Glomerular endothelial cell (primary cell): ENCODE measurements at places on chromosomes 5 and 9. TPM values are rescaled to one million over a fixed set of nuclear protein-coding genes. Genes with fewer than 3 reads are reported as not detected.

GRIN1 gene
- total RNA-seq, result not detected in 2 replicates

GRCh38 chr9:21923694-21924093 is 70.5 kb downstream of the CDKN2A start:
- no peak for DNase-seq

- DNase-seq, result no peak
Observed at GRCh38 chr9:36142510-36143244, 6.1 kb downstream of the GLIPR2 start.

- DNase-seq, result no peak
Observed at GRCh38 chr9:135526089-135526729, 5.0 kb downstream of the LCN1 start.

- DNase-seq, result no peak
Observed at GRCh38 chr9:93092251-93092991, 3.6 kb upstream of the CARD19 start.

DNA sequence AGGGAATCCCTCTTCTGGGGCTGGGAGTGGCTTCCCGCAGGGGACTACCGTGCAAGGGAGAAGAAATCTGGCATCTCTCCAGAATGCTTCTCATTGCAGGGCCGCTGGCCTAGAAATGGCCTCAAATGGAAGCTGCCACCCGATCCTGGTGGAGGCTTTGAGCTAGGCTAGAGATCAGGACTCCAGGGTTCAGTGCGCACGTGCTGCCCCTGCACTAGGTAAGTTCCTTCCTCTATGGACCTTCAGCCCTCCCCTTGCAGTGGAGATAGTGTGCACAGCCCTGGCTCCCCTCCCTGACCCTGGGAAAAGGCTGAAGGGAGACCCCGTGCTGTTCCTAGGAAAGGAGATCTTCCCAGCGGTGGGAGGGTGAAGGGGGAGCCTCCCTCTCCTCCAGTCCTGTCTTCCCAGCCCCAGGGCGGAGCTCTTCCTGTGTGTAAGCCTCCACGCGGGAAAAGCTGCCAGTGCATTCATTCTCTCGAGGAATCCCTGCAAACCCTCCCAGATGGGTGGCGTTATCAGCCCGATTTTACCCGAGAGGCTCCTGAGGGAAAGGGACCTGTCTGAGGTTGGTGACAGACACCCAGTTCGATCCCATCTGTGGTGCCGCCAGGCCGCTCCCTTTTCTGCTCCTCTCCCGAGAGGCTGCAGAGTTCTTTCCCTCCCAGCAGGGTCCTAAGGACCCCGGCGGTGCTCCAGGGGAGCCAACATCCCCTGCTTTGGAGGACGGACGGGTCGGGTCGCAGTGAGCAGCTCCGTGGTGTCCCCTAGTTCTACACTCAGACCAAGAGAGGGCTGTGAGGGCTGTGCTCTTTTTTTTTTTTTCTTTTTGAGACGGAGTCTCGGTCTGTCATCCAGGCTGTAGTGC is 1.4 kb upstream of the CERCAM start:
- DNase-seq, result no peak

GRCh38 chr5:172886974-172887501 is 53.0 kb downstream of the ERGIC1 start:
- DNase-seq, result no peak

- DNase-seq, result no peak
Observed at GRCh38 chr9:26888271-26888670, 4.3 kb downstream of the CAAP1 start.

GRCh38 chr5:125199373-125199772 is 452.9 kb upstream of the ZNF608 start:
- no peak for DNase-seq

DNA sequence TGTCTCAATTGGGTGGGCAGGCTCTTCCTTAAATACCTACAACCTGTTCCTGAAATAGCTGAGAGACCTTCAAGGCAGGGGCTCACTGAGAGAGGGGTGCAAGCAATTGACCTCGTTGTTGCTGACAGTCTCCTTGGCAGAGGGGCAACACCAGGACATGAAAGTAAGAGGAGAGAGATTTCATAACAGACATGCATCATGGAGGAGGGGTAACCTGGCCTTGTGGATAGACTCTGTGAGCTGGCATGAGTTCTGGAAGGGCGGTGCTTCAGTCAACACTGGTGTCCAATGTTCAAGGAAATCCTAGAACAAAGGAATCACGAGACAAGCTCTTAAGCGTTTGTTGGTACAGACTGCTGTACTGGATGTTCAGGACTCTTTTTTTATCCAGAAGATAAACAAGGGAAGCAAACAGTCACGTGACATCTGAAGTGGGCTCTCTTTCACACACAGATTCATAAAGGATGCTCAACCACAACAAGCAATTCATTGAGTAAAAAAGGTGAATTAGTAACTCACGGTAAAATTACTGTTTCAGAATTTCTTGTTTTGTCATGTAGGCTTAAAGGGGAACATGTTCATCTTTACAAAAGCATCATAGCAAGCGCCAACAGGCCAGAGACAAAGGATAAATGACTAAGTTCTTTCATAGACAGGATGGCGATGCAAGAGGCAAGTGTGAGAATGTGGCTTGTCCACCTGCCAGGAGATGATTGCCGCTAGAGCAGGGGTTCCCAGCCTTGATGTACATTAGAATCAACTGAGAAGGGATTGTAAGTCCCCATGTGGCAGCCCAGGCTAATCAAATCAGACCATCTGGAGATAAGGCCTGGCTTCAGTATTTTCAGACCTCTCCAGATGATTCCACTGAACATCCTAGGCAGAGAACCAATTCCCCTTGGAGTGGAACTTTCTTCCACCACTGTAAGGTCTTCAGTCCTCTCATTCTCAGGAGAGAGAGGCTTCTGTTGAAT is 20.7 kb downstream of the ANKRA2 start:
- DNase-seq, result peak; percentile 80

GADD45G gene
- 0.35 and 0.97 TPM in 2 replicates for total RNA-seq

DNA sequence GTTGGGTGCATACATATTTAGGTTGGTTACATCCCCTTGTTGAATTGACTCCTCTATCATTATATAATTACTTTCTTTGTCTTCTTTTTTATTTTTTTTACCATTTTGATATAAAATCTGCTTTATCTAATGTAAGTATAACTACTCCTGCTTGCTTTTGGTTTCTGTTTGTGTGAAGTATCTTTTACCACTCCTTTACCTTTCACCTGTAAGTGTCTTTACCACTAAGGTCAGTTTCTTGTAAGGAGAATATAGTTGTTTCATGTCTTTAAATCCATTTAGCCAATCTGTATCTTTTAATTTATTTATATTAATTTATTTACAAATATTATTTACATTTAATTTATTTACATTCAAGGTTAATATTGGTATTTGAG is 33.0 kb downstream of the INSL4 start:
- DNase-seq, result no peak

SET gene
- 227 and 258 TPM in 2 replicates for total RNA-seq

ANKRD34B gene
- total RNA-seq, result 0.05 and 0.06 TPM in 2 replicates

- DNase-seq, result no peak
Observed at GRCh38 chr9:108396193-108396592, 459.6 kb downstream of the ACTL7B start.

SOHLH1 gene
- 0.39 TPM in 1 of 2 replicates, not detected in the other for total RNA-seq

DNA sequence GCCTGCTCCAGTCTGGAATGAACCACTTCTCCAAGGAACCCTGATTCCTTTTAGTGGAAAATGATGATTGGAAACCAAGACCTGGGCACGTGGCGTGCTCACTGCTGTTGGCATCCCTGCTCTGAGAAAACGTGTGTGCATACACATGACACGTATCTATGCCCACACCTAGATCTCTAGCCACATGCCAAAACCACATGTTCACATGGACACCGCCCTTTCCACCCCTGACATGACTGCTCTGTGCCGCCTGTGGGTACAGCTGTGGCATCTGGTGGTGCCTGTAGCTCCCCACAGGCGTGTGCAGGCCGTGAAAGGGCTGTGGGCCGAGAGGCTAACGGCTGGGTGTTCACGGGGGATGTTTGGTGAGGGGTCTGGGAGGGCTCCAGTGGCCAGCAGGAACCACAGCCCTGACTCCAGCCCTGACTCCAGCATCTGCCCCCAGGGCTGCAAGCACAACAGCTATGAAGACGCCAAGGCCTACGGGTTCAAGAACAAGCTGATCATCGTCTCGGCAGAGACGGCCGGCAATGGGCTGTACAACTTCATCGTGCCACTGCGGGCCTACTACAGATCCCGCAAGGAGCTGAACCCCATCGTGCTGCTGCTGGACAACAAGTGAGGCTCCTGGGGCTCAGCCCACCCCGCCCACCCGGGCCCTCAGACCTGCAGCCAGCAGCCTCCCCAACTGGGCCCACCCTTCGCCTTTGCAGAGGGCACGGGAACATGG is 75.1 kb downstream of the KCNT1 start:
- DNase-seq, result no peak

ROR2 gene
- 0.12 and 0.15 TPM in 2 replicates for total RNA-seq

DNA sequence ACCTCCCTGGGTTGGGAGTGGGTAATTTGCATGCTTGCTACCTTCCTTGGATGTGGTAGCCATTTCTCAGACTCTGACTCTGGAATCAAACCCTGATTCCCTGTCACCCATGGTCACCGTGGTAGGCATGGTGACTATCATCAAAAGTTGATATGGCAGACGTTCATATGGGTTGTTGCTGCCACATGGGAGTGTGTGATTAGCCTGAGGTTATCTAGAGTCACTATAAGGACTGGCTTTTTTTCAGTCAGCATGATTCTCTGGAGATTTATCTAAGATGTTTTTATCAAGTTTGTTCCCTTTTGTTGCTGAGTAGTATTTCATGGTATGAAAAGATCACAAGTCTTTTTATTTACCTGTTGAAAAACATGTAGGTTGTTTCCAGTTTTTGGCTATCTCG is 7.0 kb downstream of the RCL1 start:
- DNase-seq, result no peak

RCL1 gene
- total RNA-seq, result 10.7 and 18.3 TPM in 2 replicates

NR3C1 gene
- total RNA-seq, result 17.9 and 22.3 TPM in 2 replicates

CATSPER3 gene
- total RNA-seq, result not detected in 2 replicates

DNA sequence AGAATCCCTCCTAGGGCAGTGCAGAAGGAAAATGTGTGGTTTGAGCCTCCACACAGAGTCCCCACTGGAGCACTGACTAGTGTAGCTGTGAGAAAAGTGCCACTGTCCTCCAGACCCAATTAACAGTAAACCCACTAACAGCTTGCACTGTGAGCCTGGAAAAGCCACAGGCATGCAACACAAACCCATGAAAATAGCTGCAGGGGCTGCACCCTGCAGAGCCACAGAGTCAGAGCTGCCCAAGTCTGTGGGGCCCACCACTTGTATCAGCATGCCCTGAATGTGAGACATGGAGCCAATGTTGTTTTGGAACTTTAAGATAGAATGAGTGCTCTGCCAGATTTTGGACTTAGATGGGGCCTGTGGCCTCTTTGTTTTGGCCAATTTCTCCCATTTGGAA is 119.8 kb upstream of the CDH9 start:
- DNase-seq, result no peak

GRCh38 chr5:50564079-50564478 is 102.4 kb upstream of the PARP8 start:
- DNase-seq, result no peak

DNA sequence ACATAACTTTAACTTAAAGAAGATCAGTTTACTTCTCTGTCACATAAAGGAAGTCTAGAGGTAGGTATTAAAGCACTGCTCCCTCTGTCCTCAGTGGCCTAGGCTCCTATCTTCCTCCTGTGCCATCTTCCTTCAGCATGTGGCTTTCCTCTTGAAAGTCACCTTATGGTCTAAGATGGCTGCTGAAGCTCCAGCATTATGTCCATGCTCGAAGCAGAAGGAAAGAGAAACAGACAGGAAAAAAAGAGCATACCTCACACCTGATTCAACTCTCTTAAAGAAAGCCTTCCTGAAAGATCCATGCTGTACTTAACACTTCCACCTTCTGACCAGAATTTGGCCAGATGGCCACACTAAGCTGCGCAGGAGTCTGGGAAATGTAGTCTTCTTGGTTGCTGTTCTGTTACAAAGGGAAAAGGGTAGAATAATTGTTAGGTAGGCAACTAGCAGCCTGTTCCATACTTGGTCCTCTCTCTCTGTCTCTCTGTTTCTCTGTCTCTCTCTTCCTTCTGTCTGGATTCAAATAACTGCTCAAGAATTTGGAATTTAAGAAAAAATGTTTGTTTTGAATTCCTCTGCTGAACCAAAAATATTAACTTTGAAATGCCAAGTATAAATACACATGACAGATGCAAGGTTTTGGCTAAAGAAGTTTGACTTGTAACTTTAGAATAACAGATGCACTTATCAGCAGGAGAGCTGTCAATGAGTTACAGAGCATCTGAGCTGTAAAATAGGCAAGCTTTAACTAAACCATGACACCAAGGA is 16.0 kb downstream of the TMEM174 start:
- DNase-seq, result no peak

GRCh38 chr9:34322899-34323591 is 6.0 kb downstream of the KIF24 start:
- no peak for DNase-seq

- no peak for DNase-seq
Observed at GRCh38 chr5:11038772-11039171, 277.7 kb upstream of the DAP start.

- DNase-seq, result no peak
Observed at GRCh38 chr5:81006947-81007636, 46.9 kb downstream of the RASGRF2 start.

DNA sequence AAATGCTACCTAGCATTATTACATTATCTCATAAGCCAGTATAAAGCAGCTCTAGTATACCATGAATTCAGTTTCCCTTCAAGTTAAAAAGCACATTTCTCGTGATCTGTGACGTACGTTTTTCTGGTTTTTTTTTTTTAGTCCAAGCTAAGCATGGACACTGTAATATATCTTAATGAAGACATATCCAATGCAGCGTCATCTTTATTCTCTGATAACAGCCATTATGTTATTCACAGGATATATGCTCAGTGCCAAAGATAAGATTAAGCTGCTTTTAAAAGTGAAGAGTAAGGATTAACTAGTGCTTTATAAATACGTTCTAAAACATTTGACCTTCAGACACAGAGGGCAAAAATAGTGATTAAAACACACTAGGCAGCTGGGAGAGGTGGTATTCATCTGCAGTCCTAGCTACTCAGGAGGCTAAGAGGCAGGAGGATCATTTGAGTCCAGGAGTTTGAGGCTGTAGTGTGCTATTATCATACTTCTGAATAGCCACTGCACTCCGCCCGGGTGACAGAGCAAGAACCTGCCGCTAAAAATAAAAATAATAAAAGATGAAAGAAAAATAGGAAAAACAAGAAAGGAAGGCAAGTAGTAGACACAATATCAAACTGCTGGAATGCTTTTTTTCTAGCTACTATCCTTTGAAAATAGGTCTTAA is 7.7 kb downstream of the CSNK1A1 start:
- DNase-seq, result no peak

DNA sequence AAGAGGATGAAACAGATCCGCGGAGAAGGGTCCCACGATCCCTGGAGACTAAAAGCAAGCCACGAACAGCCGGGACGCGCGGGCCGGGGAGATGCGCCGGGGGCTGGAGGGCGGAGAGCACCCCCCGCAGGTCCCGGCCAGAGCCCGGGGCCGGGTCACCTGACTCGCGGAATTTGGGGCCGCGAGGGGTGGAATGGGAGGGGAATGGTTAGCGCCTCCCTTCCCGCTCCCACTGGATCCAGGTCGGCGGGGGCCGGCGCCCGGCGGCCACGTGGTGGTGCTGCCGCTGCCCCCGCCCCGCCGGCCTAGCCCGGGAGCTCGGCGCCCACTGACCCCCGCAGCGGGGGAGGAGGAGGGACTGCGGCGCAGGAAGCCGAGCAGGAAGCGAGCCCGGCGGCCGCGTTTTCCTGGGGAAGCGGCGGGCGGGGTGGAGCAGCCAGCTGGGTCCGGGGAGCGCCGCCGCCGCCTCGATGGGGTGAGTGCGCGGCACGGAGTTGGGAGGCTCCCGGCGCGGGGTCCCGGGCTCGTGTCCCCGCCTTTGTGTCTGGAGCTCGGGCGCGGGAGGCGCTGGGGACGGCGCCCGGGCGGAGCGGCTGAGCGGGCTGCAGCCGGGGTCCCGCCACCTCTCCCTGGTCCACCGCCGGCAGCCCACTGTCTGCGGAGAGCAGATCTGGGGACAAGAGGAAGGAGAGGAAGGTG is at the start of gene RAI14:
Gene RAI14, plus strand, starts transcription at position 328 of the 699 bp plus-strand sequence. CDS start 30,592 bp downstream, outside the sequence.
- no peak for DNase-seq

GRCh38 chr5:131825404-131826013 is 28.7 kb upstream of the FNIP1 start:
- DNase-seq, result no peak
